HuH-7 (cell line): ENCODE measurements at places on chromosomes 5 and 9.

DNA sequence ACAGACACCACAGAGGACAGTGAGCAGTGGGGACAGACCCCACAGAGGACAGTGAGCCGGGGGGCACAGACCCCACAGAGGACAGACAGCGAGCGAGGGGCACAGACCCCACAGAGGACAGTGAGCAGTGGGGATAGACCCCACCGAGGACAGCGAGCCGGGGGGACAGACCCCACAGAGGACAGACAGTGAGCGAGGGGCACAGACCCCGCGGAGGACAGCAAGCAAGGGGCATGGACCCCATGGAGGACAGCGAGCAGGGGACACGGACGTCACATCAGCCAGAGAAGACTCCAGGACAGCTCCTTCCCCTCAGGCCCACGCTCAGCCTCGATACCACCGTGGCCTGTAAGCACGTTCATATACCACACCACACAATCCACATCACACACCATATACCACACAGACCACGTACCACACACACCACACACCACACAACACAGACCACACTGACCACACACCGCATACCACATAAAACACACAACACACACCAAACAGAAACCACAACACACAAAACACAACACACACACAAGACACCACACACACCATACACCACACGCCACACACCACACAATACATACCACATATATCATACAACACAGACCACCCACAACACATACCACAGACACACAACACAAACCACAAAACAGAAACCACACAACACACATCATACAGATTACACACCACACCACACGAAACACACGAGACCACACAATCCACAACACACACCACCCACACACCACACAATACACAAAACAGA lies 5.2 kb upstream of the ZDHHC11 start:
- no peak for DNase-seq

GRCh38 chr9:121189006-121189405 lies 12.7 kb downstream of the RAB14 start:
- no peak for DNase-seq

GRCh38 chr5:89534331-89534730 lies 651.3 kb upstream of the MEF2C start:
- DNase-seq, result no peak

GRCh38 chr9:2875218-2875977 lies 31.5 kb upstream of the PUM3 start:
- no peak for DNase-seq

DNA sequence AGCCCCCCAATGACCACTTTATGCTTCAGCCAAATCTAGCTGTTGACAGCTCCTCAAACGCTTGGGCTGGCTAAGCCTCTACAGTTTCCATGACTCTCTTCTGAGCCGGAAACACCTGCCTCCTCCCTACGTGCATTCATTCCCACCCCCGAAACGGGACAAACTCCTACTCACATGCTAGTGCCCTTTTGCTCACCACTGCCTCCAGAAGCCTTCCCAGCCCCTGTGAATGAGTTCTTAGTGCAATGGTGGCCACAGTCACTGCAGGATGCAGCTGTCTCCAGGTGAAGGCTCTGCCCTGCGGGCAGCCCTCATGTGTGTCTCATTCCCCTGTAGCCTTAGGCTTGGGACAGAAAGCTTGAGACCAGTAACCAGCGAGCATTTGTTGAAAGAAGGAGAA lies 68.8 kb upstream of the DAB2IP start:
- DNase-seq, result no peak
